ENCODE measurements at places on chromosomes 11 and 22. TPM values are rescaled to one million over a fixed set of nuclear protein-coding genes. Genes with fewer than 3 reads are reported as not detected.

The TSGA10IP gene
- total RNA-seq = not detected

The ARCN1 gene
- 212 TPM for total RNA-seq

The EIF3L gene
- 271 TPM for total RNA-seq

The FAM180B gene
- 0.62 TPM for total RNA-seq

The ZP1 gene
- total RNA-seq = not detected

The KRTAP5-8 gene
- not detected for total RNA-seq

The MS4A14 gene
- 0.14 TPM for total RNA-seq

DNA sequence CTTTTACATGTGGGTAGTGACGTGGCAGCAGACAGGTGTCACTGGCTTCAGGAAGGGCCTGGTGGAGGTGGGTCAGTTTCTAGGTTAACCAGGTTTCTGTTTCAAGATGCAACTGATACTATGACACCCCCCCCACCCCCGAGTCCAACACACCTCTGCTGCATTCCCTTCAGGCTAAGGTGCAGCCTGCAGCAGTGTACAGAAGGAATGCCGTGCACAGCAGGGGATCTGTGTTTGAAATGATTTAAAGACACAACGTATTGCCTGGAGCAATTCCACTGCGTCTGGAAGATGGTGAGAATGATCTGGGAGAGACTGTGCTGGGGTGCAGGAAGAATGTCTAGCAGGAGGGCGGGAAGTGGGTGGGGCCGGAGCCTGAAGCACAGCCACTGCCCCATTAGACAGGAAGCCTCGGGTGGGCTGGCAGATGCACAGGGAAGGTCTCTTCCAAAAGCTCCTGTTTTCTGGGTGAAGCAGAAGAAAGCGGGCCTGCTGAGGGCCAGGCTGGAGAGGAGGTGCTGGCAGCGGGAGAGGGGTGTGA, 11.9 kb upstream of the TESMIN start:
- H3K27ac ChIP-seq = no peak overlapping the region
- no peak overlapping the region for H3K4me3 ChIP-seq
- DNase-seq = no peak
- peaks cover 4% of the 10 kb centered on the region for H3K36me3 ChIP-seq

GRCh38 chr11:71988050-71988449, 10.7 kb upstream of the IL18BP start:
- peaks cover 5% of the 10 kb centered on the region for H3K36me3 ChIP-seq
- no peak overlapping the region for H3K4me3 ChIP-seq
- H3K27me3 ChIP-seq = no peaks in the 10 kb centered on the region
- no peak for DNase-seq
- no peak overlapping the region for H3K27ac ChIP-seq

- peaks cover 7% of the 10 kb centered on the region for H3K36me3 ChIP-seq
- H3K4me3 ChIP-seq = no peak overlapping the region
- peaks cover 47% of the 10 kb centered on the region for H3K27me3 ChIP-seq
- DNase-seq = no peak
- peaks cover 4% of the 10 kb centered on the region for H3K4me1 ChIP-seq
Observed at GRCh38 chr11:79438631-79439409, 2.0 kb downstream of the TENM4 start.

GRCh38 chr11:122100756-122101080, 15.3 kb downstream of the BLID start:
- no peak for DNase-seq
- H3K4me3 ChIP-seq = peak overlapping the region; percentile 36
- peaks cover 7% of the 10 kb centered on the region for H3K4me1 ChIP-seq
- no peak overlapping the region for H3K27ac ChIP-seq

- H3K4me3 ChIP-seq = no peak overlapping the region
- H3K27ac ChIP-seq = no peak overlapping the region
- DNase-seq = no peak
- H3K27me3 ChIP-seq = no peaks in the 10 kb centered on the region
Observed at GRCh38 chr11:28962502-28962901, 854.3 kb downstream of the METTL15 start.

DNA sequence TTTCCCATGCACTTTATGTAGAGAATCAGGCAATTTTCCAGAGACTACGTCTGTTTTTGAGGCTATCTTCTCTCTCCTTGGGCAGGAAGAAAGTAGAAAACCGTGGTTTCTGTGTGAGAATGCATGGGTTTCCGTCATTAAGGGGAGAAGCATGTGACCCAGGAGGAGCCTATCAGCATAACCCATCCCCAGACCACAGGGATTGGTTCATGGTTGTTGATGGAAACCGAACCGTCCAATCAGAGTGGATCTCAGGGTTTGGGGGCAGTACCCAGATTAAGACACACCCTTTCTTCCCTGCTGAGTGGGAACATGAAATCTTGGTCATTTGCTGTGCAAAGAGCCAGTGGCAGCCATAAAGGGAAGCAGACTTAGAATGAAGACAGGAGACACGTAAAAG, 517.8 kb downstream of the MN1 start:
- DNase-seq = no peak
- peaks cover 35% of the 10 kb centered on the region for H3K27me3 ChIP-seq
- H3K36me3 ChIP-seq = no peaks in the 10 kb centered on the region
- no peaks in the 10 kb centered on the region for H3K4me1 ChIP-seq
- H3K4me3 ChIP-seq = no peak overlapping the region

DNA sequence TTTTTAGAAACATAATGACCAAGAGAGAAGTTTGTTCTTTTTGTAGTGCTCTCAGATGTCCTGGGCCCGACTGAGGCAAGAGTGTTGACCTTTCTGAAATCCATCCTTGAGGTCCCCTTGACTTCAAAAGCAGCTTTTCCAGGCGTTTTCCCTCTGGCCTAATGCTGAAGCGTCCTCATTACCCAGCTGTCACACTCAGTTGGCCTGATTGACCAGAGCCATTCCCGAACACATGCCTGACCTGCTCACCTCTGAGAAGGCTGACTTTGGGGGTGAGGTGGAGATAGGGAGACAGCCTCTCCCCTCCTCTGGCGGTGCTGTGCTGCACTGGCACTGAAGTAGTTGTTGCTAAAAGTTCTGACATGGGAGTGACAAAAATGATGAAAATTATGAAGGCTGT, 66.9 kb downstream of the ALX4 start:
- peaks cover 3% of the 10 kb centered on the region for H3K4me1 ChIP-seq
- no peaks in the 10 kb centered on the region for H3K27me3 ChIP-seq
- no peak overlapping the region for H3K4me3 ChIP-seq
- no peak for DNase-seq
- H3K36me3 ChIP-seq = peaks cover 11% of the 10 kb centered on the region
- H3K27ac ChIP-seq = no peak overlapping the region

DNA sequence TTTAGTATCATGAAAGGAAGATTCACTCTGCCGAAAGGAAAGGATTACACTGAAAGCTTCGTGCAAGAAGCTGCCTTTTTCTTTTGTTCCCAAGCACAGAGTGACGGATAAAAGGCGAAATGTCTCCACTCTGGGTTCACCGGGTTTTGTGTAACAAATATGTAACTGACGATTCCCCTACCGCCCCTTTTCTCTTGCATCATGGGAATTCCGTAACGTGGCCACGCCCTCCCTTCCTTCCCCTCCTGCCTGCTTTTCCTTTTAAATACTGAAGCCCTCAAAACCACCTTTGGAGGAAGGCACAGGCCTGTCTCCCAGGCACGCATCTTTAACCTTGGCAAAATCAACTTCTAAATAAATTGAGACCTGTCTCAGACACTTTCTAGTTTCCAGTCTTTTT, 16.4 kb upstream of the TESMIN start:
- H3K4me1 ChIP-seq = peaks cover 3% of the 10 kb centered on the region
- H3K4me3 ChIP-seq = no peak overlapping the region
- H3K27ac ChIP-seq = no peak overlapping the region

- H3K27ac ChIP-seq = peak overlapping the region; percentile 100
- no peak for DNase-seq
- H3K4me1 ChIP-seq = peaks cover 87% of the 10 kb centered on the region
- peaks cover 48% of the 10 kb centered on the region for H3K36me3 ChIP-seq
- no peaks in the 10 kb centered on the region for H3K27me3 ChIP-seq
Observed at GRCh38 chr11:65426839-65427690, 4.5 kb downstream of the NEAT1 start.

- no peak overlapping the region for H3K27ac ChIP-seq
- DNase-seq = no peak
- no peaks in the 10 kb centered on the region for H3K36me3 ChIP-seq
Observed at GRCh38 chr11:128939591-128939990, 3.1 kb downstream of the TP53AIP1 start.

GRCh38 chr11:14258221-14258935, 100.6 kb downstream of the RRAS2 start:
- no peak overlapping the region for H3K4me3 ChIP-seq
- H3K27ac ChIP-seq = no peak overlapping the region
- H3K4me1 ChIP-seq = no peaks in the 10 kb centered on the region
- H3K36me3 ChIP-seq = no peaks in the 10 kb centered on the region

GRCh38 chr11:4697585-4697984, at the start of gene OR51E2:
Gene OR51E2 (minus strand): TSS chr11:4697853. CDS start chr11:4682711, 15,142 bp downstream.
- H3K27ac ChIP-seq = no peak within 1 kb of the TSS
- H3K4me1 ChIP-seq = no peaks in the 10 kb centered on the region
- H3K27me3 ChIP-seq = peaks cover 6% of the 10 kb centered on the region
- H3K4me3 ChIP-seq = no peak within 1 kb of the TSS
- no peaks in the 10 kb centered on the region for H3K36me3 ChIP-seq
- no peak for DNase-seq

- peaks cover 11% of the 10 kb centered on the region for H3K36me3 ChIP-seq
- no peak overlapping the region for H3K4me3 ChIP-seq
- peaks cover 21% of the 10 kb centered on the region for H3K4me1 ChIP-seq
- H3K27me3 ChIP-seq = no peaks in the 10 kb centered on the region
Observed at GRCh38 chr11:73135346-73136284, 6.5 kb downstream of the FCHSD2 start.

- peaks cover 5% of the 10 kb centered on the region for H3K4me1 ChIP-seq
- H3K27ac ChIP-seq = no peak overlapping the region
- H3K4me3 ChIP-seq = no peak overlapping the region
- no peak for DNase-seq
Observed at GRCh38 chr11:119509969-119510401, 87.0 kb upstream of the THY1 start.

All from natural killer cell treated with Interleukin-12 subunit alpha and Interleukin-12 subunit beta and Interleukin-15 and Interleukin-18, amount 100 ng/mL, for 72 hours (primary cell).